Stimulated activated CD4-positive, alpha-beta T cell treated with anti-CD3 and anti-CD28 coated beads, Interleukin-4, amount 100 ng/mL, for 24 hours (primary cell): ENCODE measurements at places on chromosomes 2 and 18.

DNA sequence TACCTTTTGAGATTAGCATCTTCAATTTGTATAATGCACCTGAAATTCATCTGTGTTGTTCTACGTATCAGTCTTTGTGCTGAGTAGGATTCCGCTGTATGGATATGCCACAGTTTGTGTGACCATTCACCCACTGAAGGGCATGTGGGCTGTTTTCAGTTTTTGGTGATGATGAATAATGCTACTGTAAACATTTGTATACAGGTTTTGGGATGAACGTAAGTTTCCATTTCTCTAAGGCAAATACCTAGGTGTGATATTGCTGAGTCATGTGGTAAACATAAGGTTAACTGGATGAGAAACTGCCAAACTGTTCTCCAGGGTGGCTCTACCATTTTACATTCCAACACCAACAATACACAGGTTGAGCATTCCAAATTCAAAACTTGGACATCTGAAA lies 35.1 kb downstream of the CABYR start:
- no peak for DNase-seq

GRCh38 chr2:217799563-217800432 lies 203.0 kb downstream of the TNS1 start:
- no peak for DNase-seq

GRCh38 chr2:150653351-150653750 lies 165.9 kb upstream of the RND3 start:
- DNase-seq: no peak

- DNase-seq: no peak
Observed at GRCh38 chr2:190446193-190446592, 38.0 kb downstream of the MFSD6 start.

- DNase-seq: no peak
Observed at GRCh38 chr18:80229363-80229762, 18.0 kb downstream of the PARD6G start.

DNA sequence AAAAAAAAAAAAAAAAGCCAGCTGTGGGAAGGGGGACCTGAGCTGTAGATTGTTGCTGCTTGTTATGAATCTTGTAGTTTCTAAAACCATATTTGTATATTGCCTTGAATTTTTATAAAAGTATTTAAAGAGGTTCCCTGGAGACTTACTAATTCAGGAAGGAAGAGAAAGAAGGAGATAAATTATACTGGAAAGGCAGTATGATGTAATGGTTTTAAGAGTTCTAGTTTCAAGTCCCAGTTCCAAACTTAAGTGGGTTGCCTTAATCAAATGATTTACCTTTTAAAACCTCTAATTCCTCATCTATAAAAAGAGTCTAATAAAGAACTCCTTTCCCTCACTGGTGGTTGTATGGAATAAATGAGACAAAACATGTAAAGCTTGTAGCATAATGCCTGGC lies 62.2 kb downstream of the PTRHD1 start:
- no peak for DNase-seq

DNA sequence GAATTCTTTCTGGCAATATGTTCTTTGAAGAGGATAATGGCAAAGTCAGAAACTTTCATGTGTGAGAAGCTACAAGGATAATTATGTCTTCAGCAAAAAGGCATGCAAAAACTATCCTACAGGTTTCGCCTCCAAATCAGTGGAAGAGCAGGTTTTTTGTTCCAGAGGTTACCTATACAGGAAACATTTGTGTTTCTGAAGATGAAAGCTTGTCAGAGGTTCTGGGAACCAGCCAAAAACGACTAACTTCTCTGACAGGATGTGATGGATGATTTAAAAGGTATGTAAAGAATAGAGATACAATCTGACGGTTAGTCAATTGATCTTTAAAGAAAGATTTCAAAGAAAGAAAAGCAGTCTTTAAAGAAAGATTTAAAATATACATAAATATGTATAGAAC lies 37.6 kb downstream of the RND3 start:
- no peak for DNase-seq

DNA sequence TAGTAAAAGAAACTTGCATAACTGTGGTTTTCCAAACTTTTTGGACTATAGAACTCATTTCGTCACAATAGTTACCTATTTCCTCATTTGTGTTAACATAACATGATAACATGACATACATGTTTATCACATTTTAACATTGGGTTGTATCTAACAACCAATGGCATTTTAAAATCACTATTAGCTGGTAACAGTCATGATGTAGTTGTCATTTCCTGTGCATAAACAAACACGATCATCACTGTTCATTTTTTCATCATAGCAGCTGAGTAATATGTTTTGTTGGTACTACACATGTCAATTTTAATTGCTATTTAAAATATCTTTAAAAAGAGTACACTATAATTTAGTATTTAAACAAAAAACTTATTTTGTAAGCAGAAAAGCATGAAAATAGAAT lies 402.4 kb downstream of the SATB2 start:
- DNase-seq: no peak
